Muscle of back (tissue), 13 donors: ENCODE measurements at places on chromosomes 2 and 18. TPM values are rescaled to one million over a fixed set of nuclear protein-coding genes. Genes with fewer than 3 reads are reported as not detected.

Gene IL1R2
- polyA plus RNA-seq: not detected

Gene CYTIP
- 1.3 TPM for polyA plus RNA-seq

DNA sequence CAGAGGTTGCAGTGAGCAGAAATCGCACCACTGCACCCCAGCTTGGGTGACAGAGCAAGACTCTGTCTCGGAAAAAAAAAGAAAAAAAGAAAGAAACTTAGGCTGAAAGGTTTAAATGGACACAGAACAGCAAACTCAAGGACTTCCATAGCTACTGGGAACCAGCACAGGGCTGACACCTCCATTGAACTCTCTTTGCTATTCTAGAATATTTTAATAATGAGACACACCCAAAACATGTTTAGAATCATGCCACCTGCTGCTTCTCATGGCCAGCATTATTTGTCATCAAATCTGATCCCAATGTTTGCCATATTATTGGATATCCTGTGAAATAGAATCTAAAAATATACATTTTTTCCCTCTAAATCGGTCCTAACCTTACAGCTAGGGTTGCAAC is 42.7 kb upstream of the LTBP1 start:
- DNase-seq: no peak

Gene AFG3L2
- polyA plus RNA-seq: 51.4 TPM

GRCh38 chr2:53863538-53864227 is 3.9 kb upstream of the GPR75 start:
- no peak for DNase-seq

- no peak for DNase-seq
Observed at GRCh38 chr18:76483780-76484179, 11.3 kb downstream of the ZNF516 start.

GRCh38 chr2:133442393-133442792 is 125.9 kb downstream of the NCKAP5 start:
- no peak for DNase-seq

DNA sequence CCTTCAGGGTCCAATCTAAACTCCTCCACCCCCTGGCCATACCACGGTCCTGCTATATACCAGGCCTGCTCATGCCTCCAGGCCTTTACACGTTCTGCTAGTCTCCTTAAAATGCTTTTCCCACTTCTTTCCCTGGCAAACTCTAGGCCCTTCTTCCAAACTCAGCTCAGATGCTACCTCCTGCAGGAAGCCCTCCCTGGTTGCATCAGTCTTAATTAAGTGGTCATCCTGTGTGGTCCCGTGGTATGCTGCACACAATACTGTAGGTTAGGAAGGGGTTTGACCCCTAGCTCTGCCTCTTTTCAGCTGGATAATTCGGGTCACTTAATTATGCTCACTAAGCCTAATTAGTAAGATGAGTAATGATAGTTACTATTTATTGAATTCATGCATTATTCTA is 85.9 kb upstream of the SP3 start:
- no peak for DNase-seq

DNA sequence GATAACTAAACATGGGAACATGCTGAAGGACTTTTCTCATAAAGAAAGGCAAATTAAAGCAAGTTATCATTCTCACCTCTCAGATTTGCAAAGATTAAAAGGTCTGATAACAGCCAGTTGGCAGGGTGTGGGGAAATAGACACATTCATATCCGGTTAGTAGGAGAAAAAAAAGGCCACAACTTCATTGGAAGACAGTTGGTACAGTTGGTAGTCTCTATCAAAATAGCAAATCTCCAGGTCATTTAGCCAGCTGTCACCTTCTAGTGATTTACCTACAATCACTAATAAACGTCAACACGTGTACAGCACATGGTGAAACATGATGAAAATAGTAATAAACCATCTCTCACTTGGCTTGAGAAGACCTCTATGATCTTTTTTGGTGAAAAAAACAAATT is 16.6 kb downstream of the INPP5D start:
- DNase-seq: no peak

- no peak for DNase-seq
Observed at GRCh38 chr2:179332903-179333302, 68.3 kb upstream of the SESTD1 start.

- DNase-seq: no peak
Observed at GRCh38 chr2:222299906-222300725, 1.3 kb upstream of the PAX3 start.

DNA sequence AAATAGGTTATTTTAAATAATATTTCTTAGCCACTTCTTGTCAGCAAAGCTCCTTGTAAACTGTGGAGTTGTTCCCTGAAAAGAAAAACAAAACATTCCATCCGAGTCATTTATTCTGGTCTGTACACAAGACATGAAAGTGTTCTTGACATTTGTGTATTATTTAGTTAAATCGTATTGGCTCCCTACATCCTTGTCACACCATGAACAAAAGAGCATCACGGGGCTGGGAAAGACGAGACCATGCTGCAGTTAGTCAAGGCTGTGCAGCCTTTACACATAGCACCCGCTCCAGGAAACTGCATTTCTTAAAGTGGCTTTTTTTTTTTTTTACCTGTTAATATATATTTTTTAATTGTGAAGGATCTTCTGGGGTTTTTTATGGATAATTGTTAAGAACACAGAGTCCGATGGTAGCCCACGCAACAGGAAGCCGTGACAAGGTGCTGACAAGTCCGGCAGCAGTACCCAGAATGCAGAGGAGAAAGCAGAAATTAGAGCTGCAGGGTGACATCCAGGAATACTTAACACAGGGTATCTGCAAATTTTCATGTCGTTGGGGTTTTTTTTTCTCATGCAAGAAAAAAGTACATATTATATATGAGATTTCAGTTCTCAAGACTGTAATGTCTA is 588.4 kb downstream of the ARHGAP15 start:
- DNase-seq: no peak

Gene DQX1
- 0.13 TPM for polyA plus RNA-seq

Gene RAB6C
- 0.32 TPM for polyA plus RNA-seq

DNA sequence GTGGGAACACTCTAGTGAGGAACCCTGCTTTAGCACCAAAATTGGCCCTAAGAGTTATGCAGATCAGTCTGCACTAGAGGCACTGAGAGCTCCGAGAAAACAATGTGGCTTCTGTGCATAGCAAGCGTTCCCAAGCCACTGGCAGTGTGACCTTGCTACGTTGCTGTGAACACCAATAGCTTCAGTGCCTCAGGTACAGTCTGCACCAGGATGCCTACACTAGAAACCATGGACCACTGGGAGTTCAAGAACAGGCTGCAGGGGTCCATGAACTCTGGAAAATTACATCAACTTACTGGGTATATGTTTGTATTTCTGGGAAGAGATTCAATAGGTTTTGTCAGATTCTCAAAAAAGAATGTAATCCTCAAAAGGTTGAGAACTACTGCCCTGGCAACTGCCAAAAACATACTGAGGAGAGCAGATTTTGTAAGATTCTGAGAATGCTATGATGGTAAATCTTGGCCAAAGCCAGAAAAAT is 18.3 kb upstream of the SP3 start:
- DNase-seq: no peak

DNA sequence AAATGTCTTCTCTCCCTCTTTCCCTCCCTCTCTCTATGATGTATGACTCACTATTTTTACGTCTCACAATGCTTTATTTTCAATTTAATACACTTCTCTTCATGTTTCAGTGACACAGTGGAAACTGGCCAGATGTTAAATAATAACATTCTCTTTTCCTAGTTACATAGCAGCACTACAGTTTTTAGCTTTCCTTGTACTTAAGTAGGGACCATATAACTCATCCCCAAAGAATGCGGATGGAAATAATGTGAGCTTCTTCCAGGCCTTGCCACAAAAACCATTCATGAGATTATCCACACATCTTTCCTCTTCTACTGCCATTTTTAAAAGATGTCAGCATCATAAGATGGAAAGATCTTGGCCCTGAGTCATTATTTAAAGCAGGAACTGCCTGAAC is 789.4 kb downstream of the LRP1B start:
- peak; percentile 91 for DNase-seq

Gene SLC5A7
- polyA plus RNA-seq: 0.22 TPM

Gene PRKAG3
- polyA plus RNA-seq: 28.5 TPM

Gene CABYR
- 3.8 TPM for polyA plus RNA-seq

GRCh38 chr2:138432971-138433370 is 68.6 kb upstream of the SPOPL start:
- DNase-seq: no peak
